ENCODE measurements at places on chromosomes 1 and 21. TPM values are rescaled to one million over a fixed set of nuclear protein-coding genes. Genes with fewer than 3 reads are reported as not detected.

Gene CFHR5
- not detected for total RNA-seq

Gene BEND5
- total RNA-seq, result 2.0 TPM

Gene SLAMF9
- total RNA-seq, result not detected

DNA sequence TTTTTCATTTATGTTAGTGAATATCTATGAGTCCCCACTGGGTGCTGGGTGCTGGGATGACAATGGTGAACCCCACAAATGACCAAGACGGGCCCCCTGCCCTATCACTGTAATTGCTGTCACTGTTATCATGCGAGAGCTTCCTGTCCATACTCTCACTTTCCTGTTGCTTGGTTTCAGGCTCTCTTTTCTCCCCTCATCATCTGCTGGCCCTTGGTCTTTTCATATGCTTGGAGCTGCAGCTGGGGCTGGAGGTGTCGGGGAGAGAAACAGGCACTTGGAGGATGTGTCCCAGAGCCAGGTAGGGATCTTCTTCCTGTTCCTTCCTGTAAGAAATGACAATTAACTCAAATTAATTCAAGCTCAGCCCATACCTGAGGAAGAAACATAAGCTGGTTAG lies 348.0 kb downstream of the PTPRU start:
- H3K4me3 ChIP-seq, result no peak overlapping the region
- no peaks in the 10 kb centered on the region for H3K36me3 ChIP-seq
- H3K27ac ChIP-seq, result no peak overlapping the region
- no peak for DNase-seq
- peaks cover 5% of the 10 kb centered on the region for H3K27me3 ChIP-seq

DNA sequence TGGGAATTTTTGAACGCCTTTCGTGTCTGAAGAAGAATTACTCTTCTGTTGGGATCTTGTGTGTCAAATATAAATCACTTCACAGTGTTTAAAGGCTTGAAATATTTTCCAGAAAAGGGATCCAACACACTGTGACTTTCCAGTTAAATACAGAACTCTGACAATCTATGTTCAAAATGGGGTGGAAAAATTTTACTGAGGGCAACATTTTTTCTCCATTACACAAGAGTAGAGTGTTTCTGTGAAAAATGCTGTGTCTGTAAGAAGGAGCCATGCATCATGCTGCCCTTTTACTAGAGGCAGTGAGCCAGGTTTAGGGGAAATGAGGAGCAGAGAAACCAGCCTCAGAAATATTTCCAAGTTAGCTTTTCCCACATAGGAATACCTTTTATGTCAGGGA lies 86.5 kb downstream of the VPS13D start:
- H3K27me3 ChIP-seq, result no peaks in the 10 kb centered on the region
- DNase-seq, result no peak
- peaks cover 5% of the 10 kb centered on the region for H3K4me1 ChIP-seq
- no peak overlapping the region for H3K4me3 ChIP-seq
- no peak overlapping the region for H3K27ac ChIP-seq

GRCh38 chr1:93776728-93777127 lies 95.1 kb upstream of the BCAR3 start:
- H3K36me3 ChIP-seq, result no peaks in the 10 kb centered on the region
- H3K4me1 ChIP-seq, result no peaks in the 10 kb centered on the region
- no peak overlapping the region for H3K4me3 ChIP-seq
- peak overlapping the region; percentile 58 for H3K27ac ChIP-seq

DNA sequence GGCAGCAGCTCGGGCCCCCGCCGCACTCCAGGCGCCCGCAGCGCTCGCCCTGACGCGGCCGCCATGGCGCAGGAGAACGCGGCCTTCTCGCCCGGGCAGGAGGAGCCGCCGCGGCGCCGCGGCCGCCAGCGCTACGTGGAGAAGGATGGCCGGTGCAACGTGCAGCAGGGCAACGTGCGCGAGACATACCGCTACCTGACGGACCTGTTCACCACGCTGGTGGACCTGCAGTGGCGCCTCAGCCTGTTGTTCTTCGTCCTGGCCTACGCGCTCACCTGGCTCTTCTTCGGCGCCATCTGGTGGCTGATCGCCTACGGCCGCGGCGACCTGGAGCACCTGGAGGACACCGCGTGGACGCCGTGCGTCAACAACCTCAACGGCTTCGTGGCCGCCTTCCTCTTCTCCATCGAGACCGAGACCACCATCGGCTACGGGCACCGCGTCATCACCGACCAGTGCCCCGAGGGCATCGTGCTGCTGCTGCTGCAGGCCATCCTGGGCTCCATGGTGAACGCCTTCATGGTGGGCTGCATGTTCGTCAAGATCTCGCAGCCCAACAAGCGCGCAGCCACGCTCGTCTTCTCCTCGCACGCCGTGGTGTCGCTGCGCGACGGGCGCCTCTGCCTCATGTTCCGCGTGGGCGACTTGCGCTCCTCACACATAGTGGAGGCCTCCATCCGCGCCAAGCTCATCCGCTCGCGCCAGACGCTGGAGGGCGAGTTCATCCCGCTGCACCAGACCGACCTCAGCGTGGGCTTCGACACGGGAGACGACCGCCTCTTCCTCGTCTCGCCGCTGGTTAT lies 2.8 kb downstream of the KCNJ9 start:
- peaks cover 14% of the 10 kb centered on the region for H3K4me1 ChIP-seq
- peak overlapping the region; percentile 14 for H3K4me3 ChIP-seq
- peaks cover 36% of the 10 kb centered on the region for H3K27me3 ChIP-seq
- DNase-seq, result peak; percentile 77
- H3K36me3 ChIP-seq, result peaks cover 6% of the 10 kb centered on the region
